HT-29 (cell line): ENCODE measurements at places on chromosomes 16 and 17. TPM values are rescaled to one million over a fixed set of nuclear protein-coding genes. Genes with fewer than 3 reads are reported as not detected.
A peak's percentile ranks its signal among the peaks of the same experiment; 100 is the strongest.

GRCh38 chr17:47726796-47727703 is 6.0 kb upstream of the TBX21 start:
- no peak for DNase-seq

DNA sequence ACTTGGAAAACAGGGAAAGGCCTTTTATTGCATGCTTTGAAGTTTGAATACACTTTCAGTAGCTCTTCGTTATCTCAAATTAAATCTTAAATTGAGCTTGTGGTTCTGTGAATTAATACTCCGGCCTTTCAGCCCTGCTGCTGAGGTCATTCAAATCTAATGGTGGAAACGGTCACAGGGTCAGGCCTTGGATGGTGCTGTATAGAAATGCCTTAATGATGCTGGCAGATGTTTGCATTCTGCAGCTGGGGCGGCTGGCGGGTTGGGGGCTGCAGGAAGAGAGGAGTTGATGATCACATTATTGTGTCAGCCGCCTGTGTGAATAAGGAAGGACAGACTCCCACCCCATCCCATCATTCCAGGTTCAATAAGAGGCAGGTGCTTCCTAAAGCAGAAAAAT is 723.6 kb downstream of the WWOX start:
- DNase-seq = no peak

CORO6 gene
- 0.25 and 0.26 TPM in 2 replicates for total RNA-seq

CEMP1 gene
- 0.84 TPM in 1 of 2 replicates, not detected in the other for total RNA-seq

- no peak for DNase-seq
Measured at GRCh38 chr16:85004587-85005205, 6.6 kb downstream of the ZDHHC7 start.

CCL4L2 gene
- total RNA-seq = not detected in 2 replicates

- DNase-seq = no peak
Measured at GRCh38 chr16:67161595-67162058, 1.9 kb downstream of the FBXL8 start.

CEP20 gene
- 17.3 and 19.2 TPM in 2 replicates for total RNA-seq

GRCh38 chr16:21076186-21076883 is 74.3 kb downstream of the DNAH3 start:
- DNase-seq = peak; percentile 11

- no peak for DNase-seq
Measured at GRCh38 chr17:61821655-61822054, 41.7 kb downstream of the BRIP1 start.

DNA sequence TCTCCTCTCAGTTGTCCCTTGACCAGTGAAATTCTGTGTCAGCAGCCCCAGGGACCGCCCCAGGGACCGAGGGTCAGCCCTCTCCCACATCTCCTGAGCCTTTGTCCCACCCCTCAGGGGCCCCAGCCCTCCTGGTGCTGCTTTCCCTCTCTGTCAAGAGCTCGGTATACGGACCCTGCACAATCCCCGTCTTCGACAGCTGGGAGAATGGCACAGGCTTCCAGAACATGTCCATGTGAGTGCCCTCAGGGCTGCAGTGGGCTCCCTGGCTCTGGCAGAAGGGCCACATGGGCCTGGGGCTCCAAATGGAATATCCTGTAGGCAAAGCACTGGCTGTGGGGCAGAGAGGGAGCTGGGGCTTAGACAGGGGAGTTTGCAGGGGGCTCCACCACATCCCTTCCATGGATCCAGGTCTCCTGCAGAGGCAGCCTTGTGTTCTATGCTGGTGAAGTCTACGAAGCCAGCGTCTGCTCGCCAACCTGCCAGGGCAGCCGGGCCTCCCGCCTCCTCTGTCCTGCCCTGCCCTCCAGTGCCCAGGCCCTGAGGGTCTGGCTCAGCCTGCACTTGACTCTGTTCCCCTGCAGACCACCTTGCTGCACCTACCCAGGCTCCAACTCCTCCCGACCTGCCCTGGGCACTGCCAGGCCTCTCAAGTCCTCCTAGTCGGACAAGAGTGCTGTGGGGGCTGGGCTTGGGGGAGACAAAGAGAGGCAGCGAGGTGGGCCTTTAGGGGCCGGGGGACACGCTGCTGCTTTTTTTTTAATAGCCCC is 28.0 kb downstream of the ADGRG5 start:
- no peak for DNase-seq

GRCh38 chr17:32311028-32311536 is 30.9 kb downstream of the C17orf75 start:
- no peak for DNase-seq

- peak; percentile 45 for DNase-seq
Measured at GRCh38 chr16:75109732-75110243, 6.8 kb downstream of the LDHD start.

- no peak for DNase-seq
Measured at GRCh38 chr16:85274924-85275323, 162.7 kb upstream of the CIBAR2 start.

MYH11 gene
- 0.05 TPM in 1 of 2 replicates, not detected in the other for total RNA-seq

- DNase-seq = no peak
Measured at GRCh38 chr16:76199681-76200220, 77.5 kb upstream of the CNTNAP4 start.

DNA sequence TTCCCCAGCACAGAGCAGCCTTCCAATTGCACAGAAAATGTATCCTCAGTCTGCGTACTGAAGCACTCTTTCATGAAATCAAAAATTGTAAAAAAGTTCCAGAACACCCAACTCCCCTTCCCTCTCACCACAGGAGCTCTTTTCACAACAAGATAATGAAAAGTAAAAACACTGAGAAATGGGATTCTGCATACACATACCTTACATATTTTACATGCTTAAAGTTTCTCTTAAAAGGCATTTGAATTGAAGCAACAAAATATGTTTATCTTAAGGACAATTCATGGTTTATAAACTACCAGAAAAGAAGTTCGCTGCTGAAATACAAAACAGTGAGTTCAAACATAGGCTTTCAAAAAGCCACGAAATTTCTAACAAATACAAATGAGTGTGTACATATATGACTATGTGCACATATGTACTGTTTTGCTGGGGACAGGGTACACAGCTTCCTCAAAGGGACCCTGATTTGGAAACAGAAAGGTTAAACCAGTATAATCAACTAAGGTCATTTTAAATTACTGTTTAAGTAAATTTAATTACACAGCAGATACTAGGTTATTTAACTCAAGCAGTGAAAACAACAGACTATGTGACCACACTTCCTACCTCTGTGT is 33.8 kb downstream of the COG1 start:
- no peak for DNase-seq

GRCh38 chr16:21646091-21646490 is 6.3 kb downstream of the IGSF6 start:
- no peak for DNase-seq

TADA2A gene
- total RNA-seq = 20.0 and 30.6 TPM in 2 replicates

SPN gene
- total RNA-seq = 0.10 and 0.23 TPM in 2 replicates

DNA sequence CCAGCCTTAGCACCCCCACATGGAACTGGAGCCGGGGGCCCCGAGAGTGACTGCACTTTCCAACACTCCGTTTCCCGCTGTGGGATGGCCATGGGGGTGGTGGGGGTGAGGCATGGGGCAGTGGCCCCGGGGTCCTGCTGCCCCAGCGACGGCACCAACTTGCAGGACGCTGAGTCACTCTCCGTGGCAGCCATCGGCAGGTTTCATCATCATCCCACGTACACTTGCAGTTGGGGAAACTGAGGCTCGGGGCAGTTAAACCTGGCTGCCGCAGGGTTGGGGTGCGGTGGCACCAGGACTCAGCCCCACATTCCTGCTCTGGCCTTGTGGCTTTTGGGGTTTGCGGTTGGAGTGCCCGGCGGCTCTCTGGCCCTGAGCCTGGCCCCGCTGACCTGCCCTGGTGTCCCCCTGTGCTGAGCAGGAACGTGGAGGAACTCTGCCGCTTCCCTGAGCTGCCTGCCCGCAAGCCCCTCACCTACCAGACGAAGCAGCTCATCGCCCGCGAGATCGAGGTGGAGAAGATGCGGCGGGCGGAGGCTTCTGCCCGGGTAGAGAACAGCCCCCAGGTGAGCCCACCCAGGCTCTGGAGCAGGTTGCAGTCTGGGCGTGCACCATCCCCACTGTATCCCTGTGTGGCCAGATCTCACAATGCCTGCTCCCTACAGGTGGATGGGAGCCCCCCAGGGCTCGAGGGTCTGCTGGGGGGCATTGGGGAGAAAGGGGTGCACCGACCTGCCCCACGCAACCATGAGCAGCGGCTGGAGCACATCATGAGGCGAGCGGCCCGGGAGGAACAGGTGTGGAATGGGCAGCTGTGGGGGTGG is 4.0 kb downstream of the GNG13 start:
- no peak for DNase-seq

GJC1 gene
- total RNA-seq = not detected in 2 replicates

GRCh38 chr16:55470533-55471371 is 8.2 kb upstream of the MMP2 start:
- DNase-seq = no peak
